ENCODE measurements at places on chromosomes 2 and 18.

DNA sequence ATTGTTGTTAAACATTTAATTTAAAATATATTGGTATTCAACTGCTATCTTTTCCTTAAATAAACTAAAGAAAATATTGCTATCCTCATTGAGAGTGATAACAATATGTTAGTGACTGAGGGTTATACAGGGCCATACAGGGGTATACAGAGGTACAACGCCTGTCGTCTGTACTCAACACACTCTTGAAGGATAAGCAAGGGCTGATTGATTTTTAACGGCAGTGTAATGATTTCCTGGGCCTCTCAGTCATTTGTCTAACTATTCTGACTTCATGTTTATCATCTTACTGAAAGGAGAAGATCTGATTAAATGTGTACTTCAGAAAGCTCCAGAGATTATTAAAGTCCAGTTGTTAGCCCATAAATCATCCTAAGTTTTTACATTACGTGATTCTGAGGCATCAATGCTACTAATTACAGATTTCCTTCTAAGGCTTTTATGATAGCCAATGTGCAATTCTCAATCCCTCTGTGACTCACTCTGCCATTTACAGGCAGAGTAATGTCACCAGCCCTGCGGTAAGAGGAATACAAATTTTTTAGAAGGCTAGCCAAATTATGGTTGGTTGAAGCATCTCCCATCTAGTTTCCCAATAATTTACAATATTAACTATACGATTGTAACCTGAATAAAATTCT lies 893.0 kb upstream of the CHAC2 start:
- no peak for DNase-seq

GRCh38 chr18:22399949-22400348 lies 17.8 kb downstream of the CTAGE1 start:
- no peak for DNase-seq

- DNase-seq = no peak
Measured at GRCh38 chr2:149180226-149180875, 141.9 kb downstream of the LYPD6B start.

GRCh38 chr18:56127322-56128099 lies 510.9 kb downstream of the TXNL1 start:
- DNase-seq = no peak

GRCh38 chr2:190478572-190479195 lies 55.8 kb downstream of the NEMP2 start:
- DNase-seq = no peak

- DNase-seq = no peak
Measured at GRCh38 chr2:28704621-28705020, 47.0 kb upstream of the PPP1CB start.

- no peak for DNase-seq
Measured at GRCh38 chr2:226508683-226509082, 290.9 kb downstream of the IRS1 start.

DNA sequence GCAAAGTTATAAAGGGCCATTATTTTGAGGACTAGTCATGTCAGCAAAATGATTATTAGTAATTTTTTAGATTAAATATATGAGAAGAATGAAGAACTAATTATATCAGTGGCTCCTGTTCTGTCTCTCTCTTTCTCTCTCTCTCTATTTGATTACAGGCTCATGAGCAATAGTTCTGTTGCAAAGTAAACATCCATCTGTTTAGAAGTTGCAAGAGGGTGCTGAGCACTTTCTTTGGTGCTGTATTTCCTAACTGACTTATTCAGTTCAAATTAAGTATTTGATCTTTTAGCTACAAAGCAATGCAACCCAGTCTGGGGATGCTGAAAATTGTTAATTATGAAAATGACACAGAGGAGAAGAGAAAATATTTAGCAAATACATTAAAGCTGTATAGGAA lies 408.1 kb upstream of the UBE2E3 start:
- DNase-seq = no peak

DNA sequence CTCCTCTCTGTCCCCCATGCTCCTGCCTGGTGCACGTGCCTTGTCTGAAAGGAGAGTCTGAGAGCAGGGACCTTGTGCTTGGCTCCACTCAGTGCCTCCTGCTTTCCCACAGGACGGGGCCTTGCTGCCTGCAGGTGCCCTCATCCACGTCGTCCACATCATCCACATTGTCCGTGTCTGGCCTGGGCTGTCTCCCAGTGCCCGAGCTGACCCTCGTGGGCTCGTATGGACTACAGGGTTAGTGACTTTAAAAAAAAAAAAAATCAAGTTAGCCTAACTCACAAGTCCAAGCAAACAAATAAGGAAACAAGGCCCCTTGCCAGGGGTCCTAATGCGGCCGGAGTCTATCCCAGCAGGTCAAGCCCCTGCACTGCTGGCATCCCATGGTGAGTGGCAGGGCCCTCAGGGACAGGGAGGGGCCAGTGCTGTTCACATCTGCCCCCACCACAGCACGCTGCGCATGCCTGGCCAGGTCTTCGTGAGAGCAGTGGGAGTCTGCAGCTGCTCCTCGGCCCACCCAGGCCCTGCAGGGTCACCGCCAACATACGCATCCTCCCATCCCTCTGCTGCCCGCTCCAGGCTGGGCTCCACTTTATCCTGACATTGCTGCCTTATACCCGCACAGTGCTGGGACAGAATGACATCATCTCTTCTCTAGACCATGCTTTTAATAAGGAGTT lies 232.6 kb downstream of the NDUFA10 start:
- DNase-seq = no peak

GRCh38 chr18:48290162-48290926 lies 118.8 kb downstream of the ZBTB7C start:
- DNase-seq = no peak

DNA sequence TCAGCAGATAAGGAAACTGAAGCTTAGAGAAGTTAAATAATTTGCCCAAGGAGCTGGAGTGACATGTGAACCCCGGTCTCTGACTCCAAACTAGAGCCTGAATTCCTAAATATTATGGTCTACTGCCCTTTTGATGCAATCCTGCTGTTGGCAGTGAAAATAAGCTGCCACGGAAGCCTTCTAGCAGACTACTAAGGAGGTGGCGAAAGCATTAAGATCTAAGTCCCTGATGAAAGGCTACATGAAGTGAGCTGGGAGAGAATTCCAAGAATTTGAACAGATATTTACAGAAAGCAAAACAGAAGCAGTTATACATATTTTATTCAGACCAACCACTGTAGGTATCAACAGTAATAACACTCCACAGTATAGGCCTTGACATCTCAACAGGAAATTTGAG lies 28.1 kb downstream of the TRMT61B start:
- DNase-seq = no peak

DNA sequence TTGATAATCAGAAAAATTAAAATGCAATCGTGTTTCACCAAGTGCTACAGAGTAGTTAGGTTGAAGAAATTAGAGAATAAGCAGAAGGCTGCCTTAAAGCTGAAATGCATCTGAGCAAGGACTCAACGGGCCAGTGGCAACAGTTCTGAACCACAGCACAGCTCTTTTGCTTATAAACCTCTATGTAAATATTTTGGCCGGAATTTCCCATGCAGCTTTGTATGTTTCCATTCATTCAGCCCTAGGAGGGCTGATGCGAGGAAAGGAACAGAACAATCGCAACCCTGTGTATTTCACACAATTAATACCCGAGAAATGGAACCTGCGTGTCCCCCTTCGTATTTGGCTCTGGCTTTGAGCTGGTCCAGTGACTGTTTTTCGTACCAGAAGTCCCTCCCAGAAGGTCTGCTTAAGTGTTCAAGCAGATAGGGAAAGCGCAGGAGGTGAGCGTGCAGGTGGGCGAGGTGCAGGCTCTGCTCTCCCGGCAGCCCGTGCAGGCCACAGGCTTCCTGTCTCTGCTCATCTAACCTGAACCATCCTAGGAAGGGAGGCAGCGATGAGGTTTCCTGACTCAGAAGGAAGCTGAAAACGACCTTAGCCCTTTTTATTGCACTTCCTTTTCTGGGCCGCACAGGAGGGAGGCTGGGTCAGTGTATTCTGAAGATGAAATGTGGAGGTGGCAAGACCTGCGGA lies 67.3 kb downstream of the ASB1 start:
- DNase-seq = no peak

DNA sequence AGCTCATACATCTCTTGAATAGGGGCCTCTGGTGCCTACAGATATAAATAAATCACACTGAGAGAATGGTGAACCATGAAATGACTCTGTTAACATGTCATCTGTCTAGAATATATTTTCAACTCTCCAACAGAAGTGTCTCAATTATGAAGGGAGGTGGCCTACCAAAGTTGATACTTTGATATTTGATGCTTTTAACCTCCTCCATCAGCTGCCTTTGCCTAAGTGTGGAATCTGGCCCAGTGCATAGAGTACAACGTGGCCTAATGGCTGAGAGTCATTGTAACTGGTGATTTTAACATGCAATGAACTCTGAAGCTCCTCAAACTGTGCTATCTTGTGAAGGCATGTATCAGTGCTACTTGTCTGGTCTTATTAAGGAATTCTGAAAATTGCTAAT lies 93.4 kb downstream of the MYO3B start:
- DNase-seq = no peak

DNA sequence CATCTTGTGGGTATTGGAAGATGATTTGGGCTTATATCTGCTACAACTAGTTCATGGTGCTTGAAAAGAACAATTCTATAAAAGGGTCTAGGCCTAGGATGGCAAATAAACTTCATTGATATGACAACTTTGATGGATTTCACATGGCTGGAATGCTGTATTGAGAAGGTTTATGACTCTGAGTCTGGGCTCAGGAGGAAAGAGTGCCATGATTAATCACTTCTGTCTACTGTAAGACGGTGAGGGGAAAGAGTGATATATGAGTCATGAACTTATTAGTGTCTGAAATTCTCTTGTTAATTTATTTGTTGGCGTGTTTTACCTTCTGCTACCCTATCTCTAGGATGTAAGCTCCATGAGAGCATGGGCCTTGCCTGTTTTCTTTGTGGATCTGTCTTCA lies 17.0 kb upstream of the ADCYAP1 start:
- no peak for DNase-seq

- no peak for DNase-seq
Measured at GRCh38 chr2:71685941-71686611, 232.7 kb downstream of the DYSF start.

DNA sequence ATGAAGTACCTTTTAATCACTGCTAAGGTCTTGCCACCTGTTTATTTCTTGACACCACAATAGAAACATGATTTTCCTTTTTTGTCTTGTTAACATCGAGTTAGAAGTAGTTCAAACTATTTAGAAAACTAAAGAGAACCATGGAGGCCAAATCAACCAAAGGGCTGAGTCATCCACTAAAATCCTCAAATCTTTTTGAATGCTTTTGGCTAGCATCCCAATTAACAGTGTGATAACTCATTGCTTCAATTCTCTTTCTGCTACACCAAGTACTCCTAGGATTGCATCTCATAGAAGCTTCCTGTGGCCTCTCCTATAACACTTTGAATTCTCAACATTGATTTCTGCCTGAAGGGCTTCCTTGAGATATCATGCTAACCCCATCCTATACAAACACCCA lies 159.9 kb upstream of the MMADHC start:
- no peak for DNase-seq

DNA sequence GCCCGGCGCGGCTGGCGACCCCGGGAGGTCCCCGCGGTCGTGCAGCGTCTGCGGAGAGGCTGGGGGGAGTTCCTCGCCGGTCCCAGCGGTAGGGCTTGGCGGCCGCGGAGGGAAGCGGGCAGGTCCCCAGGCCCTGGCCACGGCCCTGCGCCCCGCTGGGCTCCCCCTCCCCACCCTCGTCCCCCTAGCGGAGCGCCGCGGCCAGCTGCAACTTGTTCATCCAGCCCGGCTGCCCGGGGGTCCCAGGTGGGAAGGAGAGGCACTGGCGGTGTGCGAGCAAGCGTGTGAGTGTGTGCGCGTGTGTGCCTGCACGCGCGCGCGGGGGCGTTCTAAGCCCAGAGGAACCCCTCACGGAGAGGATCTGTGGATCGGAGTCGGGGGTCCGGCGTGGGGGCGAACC lies 1.3 kb downstream of the PTPRM start:
- DNase-seq = no peak

GRCh38 chr2:221312634-221313033 lies 259.5 kb downstream of the EPHA4 start:
- no peak for DNase-seq

- no peak for DNase-seq
Measured at GRCh38 chr2:95393901-95394300, 8.6 kb upstream of the FAHD2A start.

GRCh38 chr2:229873123-229873581 lies 48.7 kb downstream of the TRIP12 start:
- no peak for DNase-seq

GRCh38 chr2:73922681-73923080 lies 4.0 kb upstream of the DGUOK start:
- no peak for DNase-seq

GRCh38 chr2:38037757-38038621 lies 38.0 kb downstream of the CYP1B1 start:
- DNase-seq = peak; percentile 31

DNA sequence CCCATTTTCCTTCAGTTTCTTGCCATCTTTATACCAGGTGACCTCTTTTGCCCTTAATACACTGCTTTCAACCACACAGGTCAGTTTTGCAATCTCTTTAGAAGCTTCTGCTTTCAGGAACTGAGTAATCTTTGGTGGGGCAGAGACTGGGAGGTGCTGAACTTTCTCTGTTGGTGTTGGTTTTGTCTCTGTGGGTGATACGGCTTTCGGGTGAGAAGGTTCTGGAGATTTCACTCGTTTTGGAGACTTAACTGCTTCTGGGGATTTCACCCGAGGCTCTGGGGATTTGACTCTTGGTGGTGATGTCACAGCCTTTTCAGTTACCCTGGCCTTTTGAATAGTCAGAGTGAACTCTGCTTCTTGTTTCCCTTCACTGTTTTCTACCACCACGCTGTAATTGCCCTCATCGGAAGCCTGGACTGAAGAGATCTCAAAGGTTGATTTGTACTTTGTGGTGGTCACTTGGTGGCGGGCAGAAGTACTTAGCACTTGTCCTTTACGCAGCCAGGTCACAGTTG lies 50.4 kb downstream of the PLEKHA3 start:
- no peak for DNase-seq

DNA sequence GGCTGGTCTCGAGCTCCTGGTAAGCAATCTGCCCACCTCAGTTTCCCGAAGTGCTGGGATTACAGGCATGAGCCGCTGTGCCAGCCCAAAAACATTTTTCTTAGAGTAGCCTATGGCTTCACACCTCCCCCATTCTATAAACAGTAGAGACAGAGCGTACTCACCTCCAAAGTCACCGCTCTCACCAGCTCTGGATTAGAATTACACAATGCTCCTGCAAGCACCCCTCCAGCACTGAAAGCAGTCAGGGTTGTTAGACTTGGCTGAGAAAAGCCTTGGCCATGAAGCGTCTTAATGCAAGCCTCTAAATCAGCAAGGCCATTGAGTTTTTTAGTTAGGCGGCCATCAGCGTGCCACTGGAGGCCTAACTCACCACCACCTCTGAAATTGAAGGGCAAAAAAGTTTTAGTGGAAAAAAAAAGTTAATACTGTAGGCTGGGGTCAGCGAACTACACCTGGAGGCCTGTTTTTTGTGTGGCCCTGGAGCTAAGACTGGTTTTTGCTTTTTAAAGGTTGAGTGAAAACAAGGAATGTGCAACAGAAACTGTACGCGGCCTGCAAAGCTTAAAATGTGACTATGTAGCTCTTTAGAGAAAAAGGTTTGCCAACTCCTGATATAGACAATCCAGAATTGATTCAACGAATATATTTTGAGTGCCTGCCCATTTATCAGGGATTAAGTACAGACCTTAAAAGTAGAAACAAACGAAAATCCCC lies 34.6 kb downstream of the PREPL start:
- no peak for DNase-seq

All from posterior cingulate gyrus (tissue), 11 donors.